ENCODE measurements at places on chromosomes 11 and 22.

GRCh38 chr22:28670756-28671155 is 8.9 kb downstream of the TTC28 start:
- DNase-seq, result no peak

DNA sequence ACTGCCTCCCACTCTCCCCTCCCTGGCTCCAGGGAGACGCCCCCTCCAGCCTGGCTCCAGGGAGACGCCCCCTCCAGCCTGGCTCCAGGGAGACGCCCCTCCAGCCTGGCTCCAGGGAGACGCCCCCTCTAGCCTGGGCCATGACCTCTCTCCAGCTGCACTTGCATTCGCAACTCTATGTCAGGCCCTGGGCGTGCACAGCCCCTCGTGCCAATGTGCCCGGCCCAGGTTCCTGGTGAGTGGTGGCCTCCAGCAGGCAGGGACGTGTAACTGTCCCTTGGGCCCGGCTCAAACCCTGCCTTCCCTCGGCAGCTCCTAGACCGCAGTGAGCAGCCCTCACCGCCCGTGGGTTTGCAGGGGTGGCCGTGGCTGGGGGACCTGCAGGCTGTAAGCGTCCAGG is 6.9 kb downstream of the MUC6 start:
- no peak for DNase-seq

DNA sequence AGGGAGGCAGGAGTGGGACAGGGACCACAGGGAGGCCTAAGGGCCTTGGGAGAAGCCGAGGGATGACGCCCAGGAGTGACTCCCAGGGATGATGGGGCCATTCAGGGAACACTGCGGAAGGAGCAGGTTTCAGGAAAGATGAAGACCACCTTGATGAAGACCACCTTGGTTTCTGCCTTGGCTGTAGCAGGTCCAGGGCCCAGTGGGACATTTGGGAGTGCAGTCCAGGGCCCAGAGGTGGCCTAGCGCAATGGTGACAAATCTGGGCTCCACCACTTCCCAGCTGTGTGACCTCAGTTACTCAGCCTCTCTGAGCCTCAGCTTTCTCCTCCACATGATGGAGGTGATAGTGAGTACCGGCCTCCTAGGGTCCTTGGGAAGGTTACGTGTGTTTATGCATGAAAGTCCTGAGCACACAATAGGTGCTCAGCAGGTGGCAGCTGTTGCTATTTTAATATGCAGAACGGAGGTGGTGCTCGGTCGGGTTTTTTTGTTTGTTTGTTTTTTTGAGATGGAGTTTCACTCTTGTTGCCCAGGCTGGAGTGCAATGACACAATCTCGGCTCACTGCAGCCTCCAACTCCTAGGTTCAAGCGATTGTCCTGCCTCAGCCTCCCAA is 770 bp downstream of the TSGA10IP start:
- no peak for DNase-seq

GRCh38 chr11:68978626-68978930 is 2.2 kb downstream of the MRGPRD start:
- DNase-seq, result no peak

GRCh38 chr22:48567213-48567975 is 1260.3 kb downstream of the BRD1 start:
- DNase-seq, result no peak

DNA sequence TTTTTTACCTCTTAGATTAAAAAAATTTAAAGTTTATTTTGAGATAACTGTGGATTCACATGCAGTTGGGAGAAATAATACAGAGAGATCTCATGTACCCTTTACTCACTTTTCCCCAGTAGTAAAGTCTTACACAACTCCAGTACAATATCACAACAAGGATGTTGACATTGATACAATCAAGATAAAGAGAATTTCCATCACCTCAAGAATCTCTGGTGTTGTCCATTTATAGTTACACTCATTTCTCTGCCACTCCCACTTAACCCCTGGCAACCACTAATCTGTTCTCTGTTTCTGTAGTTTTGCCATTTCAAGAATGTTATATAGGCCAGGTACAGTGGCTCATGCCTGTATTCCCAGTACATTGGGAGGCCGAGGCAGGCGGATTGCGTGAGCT is 10.5 kb upstream of the ZBED5 start:
- DNase-seq, result no peak

- no peak for DNase-seq
Measured at GRCh38 chr11:111097191-111097590, 148.3 kb upstream of the POU2AF2 start.

GRCh38 chr11:90912631-90913030 is 689.8 kb upstream of the CHORDC1 start:
- no peak for DNase-seq

DNA sequence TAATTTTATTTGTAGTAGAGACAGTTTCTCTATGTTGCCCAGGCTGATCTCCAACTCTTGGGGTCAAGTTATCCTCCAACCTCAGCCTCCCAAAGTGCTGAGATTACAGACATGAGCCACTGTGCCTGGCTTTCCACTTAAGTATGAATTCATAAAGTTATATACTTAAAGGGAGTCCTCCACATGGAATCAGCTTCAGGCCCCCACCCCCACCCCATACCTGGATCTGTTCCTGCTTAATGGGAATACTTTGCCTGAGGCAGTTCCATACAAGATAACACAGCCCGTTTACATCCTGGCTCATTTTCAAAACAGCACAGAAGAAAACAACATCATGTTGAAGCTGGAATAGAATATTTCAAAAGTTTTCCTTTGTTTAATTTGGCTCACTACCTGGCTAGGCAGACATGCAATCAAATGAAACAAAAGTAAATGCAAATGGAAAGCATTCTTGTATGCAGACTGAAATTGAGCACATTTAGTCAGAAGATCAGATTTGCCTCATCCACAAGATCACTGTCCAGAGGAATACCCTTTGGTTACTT is 82.4 kb downstream of the FAT3 start:
- DNase-seq, result no peak

GRCh38 chr11:66080055-66080817 is 10.2 kb downstream of the PACS1 start:
- no peak for DNase-seq

DNA sequence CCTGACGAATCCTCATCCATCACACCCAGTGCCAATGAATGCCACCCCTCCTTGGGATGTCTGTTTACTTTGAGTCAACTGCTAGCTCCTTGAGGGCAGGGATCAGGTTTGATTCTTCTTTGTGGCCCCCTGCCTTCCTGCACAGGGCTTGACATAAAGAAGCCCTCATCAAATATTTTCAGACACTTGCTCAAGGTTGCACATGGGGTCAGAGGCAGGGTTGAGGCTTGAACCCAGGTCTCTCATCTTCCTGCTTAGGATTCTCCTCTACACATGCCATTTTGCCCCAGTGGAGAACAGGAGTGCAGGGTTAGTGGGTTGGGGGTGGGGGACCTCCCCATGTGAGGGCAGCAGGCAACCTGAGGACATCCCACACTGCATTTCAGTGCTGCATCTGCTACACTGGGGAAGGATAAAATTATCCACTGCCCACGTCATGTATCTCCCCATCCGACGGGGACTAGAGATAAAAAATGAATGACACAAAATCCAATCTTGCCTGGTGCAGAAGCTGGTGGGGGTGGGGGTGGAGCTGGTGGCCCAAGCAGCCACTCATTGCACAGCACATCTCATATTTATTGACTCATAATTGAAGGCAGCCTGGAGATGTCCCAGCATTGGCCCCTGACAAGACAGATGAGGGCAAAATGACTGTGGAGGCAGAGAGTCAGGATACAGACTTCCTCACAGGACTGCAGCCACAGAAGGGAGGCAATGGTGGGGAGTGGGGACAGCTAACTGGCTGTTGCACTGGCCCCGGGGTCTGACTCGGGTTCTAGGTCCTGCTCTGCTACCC is 41.3 kb downstream of the NEU3 start:
- no peak for DNase-seq

DNA sequence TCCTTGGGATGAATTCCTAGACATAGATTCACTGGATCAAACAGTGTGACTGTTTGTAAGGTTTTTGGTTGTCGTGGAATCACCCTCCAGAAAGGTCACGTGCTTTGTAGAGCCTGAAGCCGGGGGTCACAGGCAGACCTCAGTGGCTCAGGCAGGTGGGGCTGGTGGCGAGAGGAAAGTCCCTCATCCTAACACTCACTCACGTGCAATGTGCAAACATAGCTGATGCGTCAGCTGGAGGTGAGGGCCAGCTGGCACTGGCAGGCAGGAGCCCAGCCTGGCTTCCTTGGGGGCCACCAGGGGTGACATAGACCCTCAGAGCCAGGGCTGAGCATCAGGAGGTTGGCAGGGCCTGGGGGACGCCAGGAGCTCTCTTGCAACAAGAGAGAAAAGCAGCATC is 90.0 kb downstream of the ARHGAP8 start:
- no peak for DNase-seq

DNA sequence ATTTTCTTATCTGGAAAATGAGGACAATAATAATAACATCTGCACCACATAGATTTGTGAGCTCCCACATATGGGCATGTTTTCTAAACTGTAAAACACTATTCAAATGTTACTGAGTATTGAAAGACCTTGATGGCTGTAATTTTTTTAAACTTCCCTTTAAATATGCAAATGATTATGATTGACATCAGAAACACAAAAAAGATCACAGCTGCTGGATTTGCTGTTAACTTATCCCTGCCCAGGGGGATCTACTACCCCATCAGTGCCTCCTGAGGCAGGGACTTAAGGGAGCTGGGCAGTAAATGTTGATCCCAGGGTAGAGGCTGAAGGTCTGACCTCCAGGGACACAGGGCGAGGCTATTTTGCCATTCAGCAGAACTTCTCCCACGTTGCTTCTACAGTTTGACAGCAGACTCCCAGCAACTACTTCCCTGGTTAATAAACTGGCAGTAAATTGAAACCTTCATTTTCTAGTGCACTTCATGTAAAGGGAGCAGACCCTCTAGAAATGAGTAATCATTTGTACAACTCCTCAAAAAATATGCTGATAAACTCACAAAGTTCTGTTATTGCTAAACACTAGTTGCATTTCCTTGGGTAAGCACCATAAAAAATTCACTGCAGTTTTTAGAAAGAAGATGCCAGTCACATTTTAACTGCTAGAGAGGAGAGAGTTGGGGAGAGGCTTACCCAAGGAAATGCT is 20.3 kb downstream of the TMPRSS5 start:
- no peak for DNase-seq

DNA sequence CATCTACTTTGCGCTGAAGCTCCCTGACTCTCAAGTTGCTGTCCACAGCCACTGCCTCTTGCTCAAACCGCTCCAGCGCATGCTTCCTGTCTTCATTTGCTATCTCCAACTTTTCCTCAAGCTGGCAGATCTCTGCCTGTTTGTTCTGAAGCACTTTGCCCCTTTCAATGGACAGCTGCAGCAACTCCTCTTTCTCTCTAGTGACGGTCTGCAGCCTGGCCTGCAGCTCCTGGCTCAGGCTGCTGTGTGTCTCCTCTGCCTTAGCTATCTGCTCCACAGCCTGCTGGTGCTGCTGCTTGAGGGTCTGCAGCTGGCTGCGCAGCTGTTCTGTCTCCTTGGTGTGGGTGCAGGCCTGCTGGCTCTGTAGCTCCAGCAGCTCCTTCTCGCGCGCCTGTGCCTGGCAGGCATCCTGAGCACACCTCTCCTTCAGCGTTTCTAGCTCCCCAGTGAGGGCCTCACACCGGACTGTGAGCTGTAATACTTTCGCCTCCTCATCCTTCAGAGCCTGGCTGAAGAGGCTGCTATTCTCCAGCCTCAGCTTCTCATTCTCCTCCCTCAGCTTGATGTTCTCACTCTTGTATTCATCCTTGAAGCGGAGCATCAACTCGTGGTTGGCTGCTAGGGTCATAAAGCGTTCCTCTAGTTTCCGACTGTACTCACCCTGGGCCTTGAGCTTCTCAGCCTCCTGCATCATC is 723 bp downstream of the CCDC89 start:
- no peak for DNase-seq

DNA sequence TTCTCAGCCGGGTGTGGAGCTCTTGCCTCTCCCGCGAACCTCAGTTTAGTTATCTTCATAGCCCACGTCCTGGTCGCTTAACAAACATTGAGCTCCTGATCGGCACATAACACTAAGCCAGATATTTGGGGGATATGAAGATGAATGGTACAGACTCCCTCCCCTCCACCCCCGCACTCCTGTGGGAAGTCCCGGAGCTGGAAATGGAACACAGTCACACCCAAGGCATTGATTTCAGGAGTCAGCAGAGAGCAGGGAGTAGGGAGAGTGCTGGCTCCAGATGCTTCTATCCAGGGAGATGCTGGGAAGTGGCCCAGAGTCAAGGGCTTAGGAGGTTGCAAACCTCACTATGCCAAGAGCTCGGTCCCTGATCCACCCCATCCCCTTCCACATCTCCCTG is 26.1 kb upstream of the CABP7 start:
- no peak for DNase-seq

DNA sequence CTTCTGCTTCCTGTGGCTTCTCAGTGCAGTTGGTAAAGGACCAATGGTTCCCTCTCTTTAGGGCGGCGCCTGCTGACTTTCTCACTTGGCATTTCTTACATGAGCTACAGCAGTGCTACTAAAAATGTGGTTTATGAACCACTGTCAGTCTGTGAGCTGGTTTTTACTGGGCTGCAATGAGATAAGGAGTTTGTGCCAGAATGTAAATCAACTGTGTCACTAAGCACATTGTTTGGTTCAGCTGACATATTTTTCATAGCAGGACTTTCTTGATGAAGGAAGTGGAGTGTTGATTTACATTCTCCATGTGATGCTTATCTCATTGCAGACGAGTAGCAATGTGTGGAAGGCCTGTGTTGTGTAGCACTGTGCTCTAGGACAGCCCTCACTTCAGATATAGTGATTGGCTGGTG is 463.3 kb downstream of the SOX6 start:
- DNase-seq, result no peak

DNA sequence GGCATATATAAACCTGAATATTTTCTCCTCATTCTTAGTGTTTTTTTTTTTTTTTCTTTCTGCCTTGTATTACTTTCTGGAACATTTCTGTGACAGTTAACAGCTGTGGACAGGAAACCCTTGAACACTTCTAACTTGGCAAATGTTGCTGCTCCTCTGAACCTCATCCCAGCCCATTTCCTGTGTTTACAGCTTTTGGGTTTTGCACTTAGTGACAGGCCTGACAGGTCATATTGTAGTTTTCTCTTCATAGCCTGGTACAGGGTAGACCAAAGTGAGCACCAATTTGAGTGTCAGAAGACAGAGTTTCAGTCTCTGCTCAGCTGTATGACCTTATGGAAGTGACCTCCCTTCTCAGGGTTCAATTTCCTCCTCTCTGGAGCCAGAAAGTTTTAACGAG is 91.6 kb downstream of the STIM1 start:
- DNase-seq, result no peak
